Neural progenitor cell (in vitro differentiated cells): ENCODE measurements at places on chromosomes 3 and 15.
A peak's percentile ranks its signal among the peaks of the same experiment; 100 is the strongest.

DNA sequence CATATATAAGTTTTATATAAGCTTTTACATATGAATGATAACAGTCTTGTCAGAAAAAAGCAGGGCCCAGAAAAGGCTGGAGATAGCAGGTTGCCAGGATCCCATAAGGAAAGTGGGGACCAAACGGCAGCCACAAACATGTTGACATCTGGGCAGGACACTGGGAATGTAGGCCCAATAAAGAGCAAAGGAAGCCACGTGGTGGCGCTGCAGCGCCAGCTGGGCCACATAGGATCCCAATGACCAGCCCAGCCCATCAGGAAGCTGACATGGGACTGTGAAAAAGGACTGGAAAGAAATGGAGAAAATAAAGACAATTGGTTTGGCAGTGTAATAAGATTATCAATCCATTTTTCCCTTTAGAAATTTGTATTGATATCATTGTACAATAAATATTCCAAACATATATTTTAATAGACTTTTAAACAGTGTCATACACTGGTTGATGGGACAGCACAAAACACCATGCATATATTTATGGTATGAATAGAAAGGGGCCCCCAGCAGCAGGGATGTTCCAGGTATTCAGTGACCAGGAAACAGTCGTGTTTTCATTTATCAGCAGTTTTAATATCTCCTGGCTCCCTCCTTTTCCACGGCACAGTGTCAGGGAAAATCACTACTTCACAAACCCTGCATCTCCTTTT lies 89.0 kb upstream of the STRIT1 start:
- peak; percentile 91 for DNase-seq

DNA sequence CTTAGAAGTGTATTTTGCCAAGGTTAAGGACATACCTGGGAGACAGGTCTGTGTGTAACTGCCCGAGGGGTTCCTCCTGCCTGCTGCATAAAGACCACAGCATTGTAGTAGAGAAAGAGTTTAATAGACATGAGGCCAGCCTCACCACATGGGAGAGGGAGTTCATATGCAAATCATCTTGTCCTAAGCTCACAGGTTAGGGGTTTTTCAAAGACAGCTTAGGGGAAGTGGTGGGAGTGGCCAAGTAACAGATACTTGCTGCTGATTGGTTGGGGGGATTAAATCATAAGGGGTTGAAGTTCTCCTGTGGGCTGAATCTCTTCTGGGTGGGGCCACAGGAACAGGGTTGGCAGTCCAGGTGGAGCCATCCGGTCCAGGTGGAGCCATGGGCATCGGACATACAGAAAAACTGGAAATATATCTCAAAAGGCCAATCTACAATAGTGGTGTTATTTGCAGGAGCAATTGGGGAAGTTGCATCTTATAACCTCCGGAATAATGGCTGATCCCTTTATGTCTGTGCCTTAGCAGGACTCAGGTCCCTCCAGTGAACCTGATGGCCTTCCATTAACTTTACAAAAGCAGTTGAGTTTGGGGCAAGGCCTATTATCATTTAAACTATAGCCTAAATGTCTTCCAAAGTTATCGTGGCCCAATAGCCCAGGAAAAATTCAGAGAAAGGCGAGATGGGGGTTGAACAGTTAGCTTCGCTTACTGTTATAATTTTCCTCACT lies 86.0 kb upstream of the MFGE8 start:
- DNase-seq: peak; percentile 55

GRCh38 chr3:148309390-148310035 lies 388.2 kb upstream of the AGTR1 start:
- DNase-seq: peak; percentile 72

GRCh38 chr15:50797926-50798325 lies 32.4 kb upstream of the SPPL2A start:
- DNase-seq: no peak

DNA sequence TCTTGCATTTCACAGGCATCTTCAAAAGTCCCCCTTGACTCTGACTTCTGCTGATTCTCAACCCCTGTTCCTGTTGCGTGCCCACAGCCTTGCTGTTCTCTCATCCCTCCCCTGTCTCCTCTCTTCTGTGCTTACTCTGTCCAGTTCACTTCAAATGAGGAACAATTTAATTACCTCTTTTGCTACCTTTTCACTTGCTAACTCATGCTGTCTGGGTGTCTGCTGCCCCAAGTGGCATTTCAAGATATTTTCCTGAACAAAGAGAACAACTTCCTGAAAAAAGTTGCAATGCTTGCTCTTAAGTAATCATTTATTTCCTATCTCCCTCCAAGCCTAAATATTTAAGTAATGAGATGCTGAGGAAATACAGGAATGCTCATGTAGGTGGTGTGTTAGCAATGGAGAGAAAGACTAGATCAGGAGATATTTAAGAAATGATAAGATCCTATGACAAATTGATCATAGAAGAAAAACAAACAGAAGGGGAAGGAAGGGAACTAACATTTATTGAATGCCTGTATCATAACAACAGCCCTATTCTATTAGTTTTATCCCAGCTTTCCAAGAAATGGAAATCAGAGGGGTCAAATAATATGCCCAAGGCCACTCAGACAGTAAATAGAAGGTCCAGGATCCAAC lies 42.2 kb downstream of the SV2B start:
- peak; percentile 22 for DNase-seq

GRCh38 chr3:67646586-67647234 lies 7.7 kb downstream of the SUCLG2 start:
- DNase-seq: no peak

DNA sequence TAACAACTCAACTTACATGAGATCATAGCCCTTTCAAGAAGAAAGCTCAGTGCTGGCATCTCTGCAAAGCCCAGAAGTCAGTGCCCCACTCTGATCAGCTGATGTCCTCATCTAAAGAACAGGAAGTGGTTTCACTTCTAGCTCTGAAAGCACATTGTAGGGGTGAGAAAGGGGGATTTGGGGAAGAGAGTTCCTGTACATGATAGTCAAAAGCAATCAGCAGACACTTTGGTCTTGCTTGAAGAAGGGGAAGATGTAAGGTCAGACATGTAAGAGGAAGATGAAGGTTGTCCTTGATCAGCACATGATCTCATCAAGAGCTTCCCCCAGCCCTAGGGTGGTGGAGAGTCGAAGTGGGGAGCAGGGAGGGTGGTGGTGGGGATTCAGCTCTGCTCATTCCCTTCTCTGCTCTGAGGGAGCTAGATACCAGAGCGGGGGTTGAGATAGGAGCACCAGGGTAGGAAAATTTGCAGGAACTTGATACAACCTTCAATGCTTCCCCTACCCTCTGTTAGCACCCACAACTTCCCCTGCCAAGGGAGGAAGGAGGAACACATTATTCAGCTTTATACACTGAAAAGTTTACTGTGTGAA lies 76.4 kb upstream of the ETV5 start:
- DNase-seq: no peak

DNA sequence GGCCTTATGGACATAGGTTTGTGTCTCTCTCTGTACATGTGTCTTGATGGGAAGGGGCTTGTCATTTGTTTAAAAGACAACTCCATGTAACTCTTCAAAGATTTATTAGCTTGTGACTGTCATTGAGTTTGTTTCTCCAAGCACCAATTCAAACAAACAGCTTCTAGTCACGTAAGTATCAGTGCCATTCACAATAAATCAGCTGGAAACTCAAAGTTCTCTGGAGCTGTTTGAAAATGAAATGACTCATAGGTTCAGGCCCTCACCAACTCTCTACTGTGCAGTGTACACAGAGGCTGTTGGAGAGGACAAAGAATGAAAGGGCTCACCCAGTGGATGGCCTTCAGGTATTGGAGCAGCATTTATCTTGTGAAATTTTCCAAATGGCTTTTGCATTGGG lies 476.3 kb downstream of the AGBL1 start:
- DNase-seq: no peak

DNA sequence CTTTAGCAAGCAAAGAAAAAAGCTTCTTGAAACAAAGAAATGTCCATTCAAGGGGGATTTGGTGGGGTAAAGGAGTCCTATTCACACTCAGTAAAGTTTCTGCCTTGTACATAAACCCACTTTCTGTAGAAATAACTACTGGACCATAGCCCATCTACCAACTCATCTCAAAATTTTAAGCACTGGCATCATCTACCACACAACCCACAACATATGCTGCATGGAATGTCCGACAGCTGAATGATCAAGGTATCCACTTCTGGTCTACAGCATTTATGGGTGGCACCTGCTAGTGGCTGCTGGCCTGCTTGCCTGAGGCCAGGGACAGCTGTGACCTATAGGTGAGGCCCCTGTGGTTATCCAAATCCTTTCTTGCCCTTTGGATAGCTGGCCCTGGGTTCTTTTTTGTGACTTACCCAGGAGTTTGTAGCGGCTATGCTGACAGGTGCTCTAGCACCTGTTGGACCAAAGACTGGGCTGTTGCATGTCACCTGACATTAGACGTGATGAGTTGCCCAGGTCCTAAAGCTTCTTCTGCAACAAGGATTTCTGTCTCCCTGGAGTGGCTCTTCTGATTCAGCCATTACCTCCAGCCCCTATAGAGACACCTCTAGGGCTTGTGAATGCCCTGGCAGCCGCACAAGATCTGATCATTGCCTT lies 19.2 kb upstream of the MEF2A start:
- DNase-seq: no peak
